NCI-H2029 (cell line): ENCODE measurements at places on chromosomes 1 and 21.

GRCh38 chr1:162632217-162632666, at the start of gene DDR2:
Gene DDR2 (plus strand): TSS chr1:162632464. CDS start chr1:162719064, 86,600 bp downstream.
- DNase-seq = no peak

GRCh38 chr1:118649369-118650106, 338.6 kb downstream of the TBX15 start:
- no peak for DNase-seq

GRCh38 chr1:54347955-54348699, 58.1 kb downstream of the SSBP3 start:
- peak; percentile 94 for DNase-seq

- DNase-seq = no peak
These were observed 12.9 kb upstream of the CD55 start for GRCh38 chr1:207308451-207309190.

DNA sequence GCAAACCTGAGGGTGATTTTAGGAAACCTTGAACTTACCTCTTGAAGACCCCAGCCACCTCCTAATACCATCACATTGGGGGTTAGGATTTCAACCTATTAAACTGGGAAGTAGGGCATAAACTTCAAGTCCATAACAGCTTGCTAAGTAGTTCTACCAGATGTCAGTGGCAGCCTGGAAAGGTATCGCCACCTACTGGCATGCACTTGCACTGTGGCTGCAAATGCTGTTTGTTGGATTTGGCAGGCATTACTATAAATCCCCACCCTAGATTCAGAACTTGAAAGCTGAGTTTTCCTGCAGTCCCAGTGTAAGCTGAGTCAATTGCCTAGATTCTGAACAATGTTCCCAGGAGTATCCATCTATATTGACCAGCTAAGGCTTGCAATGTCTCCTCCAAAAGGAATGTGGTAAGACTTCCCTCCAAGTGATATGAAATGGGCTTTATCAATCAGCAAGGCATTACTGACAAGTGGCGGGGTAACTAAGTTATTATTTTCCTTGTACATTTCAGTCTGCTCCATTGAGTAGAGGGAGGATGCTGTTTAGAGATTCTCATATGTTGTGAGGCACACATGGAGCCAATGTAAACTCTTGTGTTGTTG, 474.5 kb downstream of the PTPRC start:
- no peak for DNase-seq

DNA sequence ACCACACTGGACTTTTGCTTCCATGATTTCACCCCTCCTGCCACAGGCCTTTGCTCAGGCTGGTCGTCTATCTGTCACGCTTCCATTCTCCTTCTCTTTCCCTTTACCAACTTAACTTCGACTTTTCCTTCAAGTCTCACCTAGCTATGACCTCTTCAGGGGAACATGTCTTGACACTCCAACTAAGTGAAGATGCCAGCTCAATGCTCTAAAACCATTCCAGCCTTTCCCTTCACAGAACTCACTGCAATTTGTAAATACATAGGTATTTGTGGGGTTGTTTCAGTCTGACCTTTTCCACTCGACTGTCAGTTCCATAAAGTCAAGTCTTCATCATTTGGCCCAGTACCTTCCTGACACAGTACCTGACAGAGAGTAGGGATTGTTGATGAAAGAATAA, 358.6 kb upstream of the CAMK1G start:
- DNase-seq = no peak

GRCh38 chr1:12438349-12438924, 179.6 kb downstream of the DHRS3 start:
- no peak for DNase-seq

GRCh38 chr1:89698624-89699023, 65.7 kb downstream of the LRRC8C start:
- no peak for DNase-seq

GRCh38 chr1:20493839-20494608, 8.0 kb upstream of the CAMK2N1 start:
- peak; percentile 68 for DNase-seq

GRCh38 chr21:32021319-32021994, 148.6 kb downstream of the HUNK start:
- DNase-seq = no peak

DNA sequence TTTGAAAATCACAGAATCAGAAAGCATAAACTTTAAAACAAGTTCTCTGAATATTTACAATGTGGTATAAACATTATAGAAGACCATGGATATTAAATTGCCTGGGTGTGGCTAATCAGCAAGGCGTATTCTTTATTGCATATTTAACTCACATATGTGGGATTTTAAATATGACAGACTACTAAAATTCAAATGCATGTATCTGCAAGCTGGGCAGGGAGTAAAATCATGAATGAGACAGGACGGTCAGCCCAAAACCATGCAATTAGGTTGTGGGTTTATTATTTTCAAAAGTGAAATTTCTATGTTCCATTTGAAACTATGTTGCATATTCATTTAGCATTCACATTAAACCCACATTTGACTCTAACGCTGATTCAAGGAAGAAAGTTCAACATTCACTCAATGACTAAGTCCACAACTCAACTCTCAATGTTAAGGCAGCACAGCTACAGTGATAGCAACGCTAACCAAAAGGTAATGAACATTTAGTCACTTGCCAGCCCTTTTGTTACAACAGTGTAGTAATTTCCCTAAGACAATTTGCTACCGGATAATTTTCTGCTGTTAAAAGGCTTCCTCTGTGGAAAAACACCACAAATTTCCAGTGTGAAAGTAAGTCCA, 6.3 kb upstream of the SYNJ1 start:
- DNase-seq = no peak

DNA sequence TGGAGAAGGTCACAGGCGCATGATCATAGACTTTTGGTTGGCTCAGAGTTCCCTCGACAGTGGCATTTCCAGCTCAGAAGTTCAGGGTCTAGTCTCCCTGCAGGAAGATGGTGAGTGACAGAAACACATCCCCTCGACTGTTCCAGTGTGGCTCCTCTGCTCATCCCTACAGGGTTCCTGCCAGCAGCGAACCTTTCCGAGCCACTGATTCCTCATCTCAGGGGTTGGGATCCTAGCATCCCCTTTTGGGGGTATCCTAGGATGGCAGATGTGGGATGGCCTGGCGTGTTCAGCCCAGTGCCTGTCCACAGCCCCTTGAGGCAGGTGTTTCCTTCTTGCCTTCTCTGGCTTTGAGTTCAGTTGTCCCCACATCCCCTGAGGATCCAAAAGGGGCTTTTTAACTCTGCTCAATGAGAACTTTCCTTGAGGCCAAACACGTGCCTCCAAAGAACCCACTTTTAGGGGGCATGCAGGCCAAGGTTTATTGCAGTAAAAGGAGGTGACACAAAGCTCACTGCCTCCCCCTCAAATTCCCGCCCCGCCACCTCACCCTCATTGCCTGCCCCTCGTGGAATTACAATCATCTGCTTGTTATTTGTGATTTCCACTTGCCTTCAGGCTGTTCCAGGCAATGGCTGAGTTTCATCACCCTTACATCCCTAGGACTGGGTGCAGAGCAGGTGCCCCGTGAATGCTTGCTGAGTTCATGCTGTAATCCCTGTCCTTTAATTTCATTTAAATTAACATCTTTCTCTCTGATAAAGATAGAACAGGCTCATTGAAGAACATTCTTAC, 440.7 kb downstream of the CAMTA1 start:
- no peak for DNase-seq

- peak; percentile 31 for DNase-seq
These were observed 104.0 kb upstream of the RUNX3 start for GRCh38 chr1:25033828-25034705.

DNA sequence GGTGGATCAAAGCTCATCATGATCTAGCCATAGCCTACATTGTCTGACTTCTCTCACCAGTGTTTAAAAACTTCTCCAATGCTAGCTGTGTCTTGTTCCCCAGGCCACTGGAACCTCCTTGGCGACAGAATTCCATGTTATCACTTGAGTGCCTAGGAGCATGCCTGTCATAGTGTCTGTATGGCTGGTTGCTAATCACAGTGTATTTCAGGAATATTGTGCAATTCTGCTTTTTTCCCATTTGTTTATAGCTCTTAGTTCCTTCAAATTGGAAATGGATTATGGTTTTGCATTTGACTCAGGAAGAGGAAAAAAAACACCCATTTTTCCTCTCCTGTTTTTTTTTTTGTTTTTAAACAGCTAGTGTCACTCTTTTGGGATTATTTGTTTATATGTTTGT, 25.5 kb downstream of the ROR1 start:
- no peak for DNase-seq

DNA sequence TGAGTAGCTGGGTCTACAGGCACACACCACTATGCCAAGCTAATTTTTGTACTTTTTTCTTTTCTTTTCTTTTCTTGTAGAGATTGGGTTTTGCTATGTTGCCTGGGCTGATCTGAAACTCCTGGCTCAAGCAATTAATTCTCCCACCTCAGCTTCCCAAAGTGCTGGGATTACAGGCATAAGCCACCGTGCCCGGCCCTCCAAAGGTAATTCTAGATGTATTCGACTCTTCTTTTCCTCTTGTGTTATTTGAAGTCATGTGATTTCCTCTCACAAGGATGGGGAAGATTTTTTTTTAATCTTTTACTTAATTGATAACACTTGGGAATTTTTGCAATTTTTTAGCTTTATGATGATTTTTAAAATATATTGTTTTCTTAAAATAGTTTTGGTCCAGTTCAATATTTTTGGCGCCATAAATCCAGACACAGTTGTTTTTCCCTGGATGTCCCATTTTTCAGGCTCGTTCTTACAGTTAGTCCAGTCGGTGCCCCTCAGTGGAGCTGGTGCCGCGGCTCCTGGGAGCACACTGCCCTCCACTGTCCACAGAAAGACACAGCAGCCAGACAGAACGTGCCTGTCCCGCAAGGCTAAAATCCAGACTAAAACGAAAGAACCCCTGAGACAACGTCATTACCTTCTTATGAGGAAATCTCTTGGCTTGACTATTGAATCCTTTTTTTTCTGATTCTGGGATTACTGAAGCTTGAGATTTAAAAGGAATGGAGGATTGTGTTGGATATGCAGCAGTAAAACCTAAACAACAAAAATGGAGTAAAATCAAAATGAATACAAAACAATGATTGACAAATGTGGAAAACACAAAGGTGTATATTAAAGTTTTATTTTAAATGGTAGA, 22.4 kb downstream of the STPG1 start:
- DNase-seq = peak; percentile 30

- DNase-seq = no peak
These were observed 136.2 kb upstream of the DUSP10 start for GRCh38 chr1:221878134-221878533.

DNA sequence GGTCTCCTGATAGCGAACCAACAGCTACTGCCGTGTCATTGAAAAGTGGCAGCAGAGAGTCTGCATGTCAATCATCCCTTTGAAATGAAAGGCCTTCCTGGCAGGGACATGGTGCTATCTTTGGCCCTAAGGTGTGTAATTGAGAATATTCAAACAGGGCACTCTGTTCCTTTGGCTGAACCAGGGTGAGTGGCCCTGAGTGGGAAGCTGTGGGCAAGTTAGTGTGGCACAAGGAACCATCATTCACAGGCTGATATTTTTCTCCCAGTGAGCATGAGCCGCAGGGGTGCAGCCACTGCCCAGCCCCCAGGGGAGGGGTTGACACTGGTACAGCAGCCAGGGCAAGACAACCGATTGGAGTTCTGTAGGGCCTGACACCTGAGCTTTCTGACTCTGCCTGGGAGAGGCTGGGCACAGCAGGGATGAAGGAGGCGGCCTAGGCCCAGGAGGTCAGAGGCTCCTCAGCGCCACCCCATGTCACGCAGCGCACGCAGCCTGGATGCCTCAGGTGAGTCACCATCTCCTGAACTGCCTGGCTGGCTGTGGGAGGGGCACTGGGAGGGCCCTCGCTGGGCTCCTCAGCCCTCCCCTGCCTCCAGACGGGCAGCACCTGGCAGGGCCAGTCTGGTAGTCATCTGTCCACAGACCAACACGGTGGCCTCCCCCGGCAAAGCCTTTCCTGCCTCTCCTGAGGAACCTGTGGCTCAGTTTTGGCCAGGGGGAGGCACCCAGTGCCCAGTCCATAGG, 13.2 kb downstream of the QSOX1 start:
- peak; percentile 88 for DNase-seq

DNA sequence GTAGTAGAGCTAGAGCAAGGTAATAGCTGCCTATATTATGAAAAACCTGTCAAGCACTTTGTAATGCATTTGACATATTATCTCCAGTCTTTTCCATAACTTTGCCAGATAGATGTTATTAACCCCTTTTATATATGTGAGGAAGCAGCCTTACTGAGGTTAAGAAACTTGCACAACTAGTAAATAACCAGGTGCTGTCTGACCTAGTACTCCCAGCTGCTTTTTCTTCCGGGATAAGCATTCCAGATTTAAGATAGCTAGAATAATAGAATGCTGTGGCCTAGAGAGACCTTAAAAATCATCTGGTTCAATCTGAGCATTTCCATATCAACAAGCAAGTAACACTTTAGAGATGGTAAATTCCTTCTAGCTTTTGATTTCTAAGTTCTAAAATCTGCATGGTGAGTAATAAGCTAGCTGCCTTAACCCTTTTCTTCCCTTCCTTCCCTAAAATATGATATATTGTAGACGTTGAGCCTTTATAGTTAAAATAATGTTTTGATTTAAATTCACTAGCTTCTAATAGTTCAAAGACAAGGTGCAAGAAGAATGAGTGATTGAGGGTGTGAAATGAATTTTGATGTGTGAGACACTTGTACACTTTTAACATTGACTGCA, 1.8 kb downstream of the SH3GLB1 start:
- no peak for DNase-seq

GRCh38 chr1:245686446-245687030, 531.8 kb downstream of the KIF26B start:
- DNase-seq = no peak
